Bronchial epithelial cell (primary cell): ENCODE measurements at places on chromosomes 5 and 9. TPM values are rescaled to one million over a fixed set of nuclear protein-coding genes. Genes with fewer than 3 reads are reported as not detected.
A peak's percentile ranks its signal among the peaks of the same experiment; 100 is the strongest.

Gene BRINP1
- 0.13 and 1.6 TPM in 2 replicates for total RNA-seq

Gene IFNB1
- 0.26 TPM in 2 replicates for total RNA-seq

Gene CDC25C
- 0.26 TPM in 2 replicates for total RNA-seq

Gene RPL37
- total RNA-seq = 264 and 2,479 TPM in 2 replicates

Gene RALGDS
- total RNA-seq = 18.7 and 21.1 TPM in 2 replicates

Gene ENTPD2
- 0.79 and 1.2 TPM in 2 replicates for total RNA-seq

Gene MSX2
- not detected in 2 replicates for total RNA-seq

Gene SERF1B
- 12.6 and 16.9 TPM in 2 replicates for total RNA-seq

Gene SLC46A2
- total RNA-seq = not detected in 2 replicates

Gene SLC45A2
- total RNA-seq = not detected in 2 replicates

- DNase-seq = peak; percentile 38
Observed at GRCh38 chr9:4829969-4830368, 37.2 kb downstream of the RCL1 start.

- DNase-seq = no peak
Observed at GRCh38 chr5:50963971-50964745, 297.7 kb downstream of the PARP8 start.

- DNase-seq = peak; percentile 91
Observed at GRCh38 chr5:111735583-111736270, 21.3 kb downstream of the NREP start.

GRCh38 chr9:69120380-69121154 is 53.5 kb upstream of the TJP2 start:
- peak; percentile 89 for DNase-seq

DNA sequence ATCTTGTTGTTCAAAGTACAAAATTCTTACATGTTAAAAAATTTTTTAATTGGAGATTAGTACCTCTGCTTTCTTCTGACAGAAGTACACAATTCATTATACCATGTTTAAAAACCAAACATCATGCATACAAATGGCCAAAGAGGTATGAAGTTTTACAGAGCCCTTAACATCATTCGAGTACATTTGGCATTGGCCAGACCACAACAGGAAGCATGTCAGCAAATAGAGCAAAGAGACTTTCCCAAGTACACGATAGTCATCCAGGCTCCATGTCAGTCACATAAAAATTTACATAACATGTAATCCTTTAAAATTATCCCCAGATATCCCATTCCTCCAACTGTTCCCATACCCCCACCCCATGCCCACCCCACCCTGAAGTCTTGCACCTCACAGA is 22.5 kb downstream of the HMGCS1 start:
- no peak for DNase-seq

DNA sequence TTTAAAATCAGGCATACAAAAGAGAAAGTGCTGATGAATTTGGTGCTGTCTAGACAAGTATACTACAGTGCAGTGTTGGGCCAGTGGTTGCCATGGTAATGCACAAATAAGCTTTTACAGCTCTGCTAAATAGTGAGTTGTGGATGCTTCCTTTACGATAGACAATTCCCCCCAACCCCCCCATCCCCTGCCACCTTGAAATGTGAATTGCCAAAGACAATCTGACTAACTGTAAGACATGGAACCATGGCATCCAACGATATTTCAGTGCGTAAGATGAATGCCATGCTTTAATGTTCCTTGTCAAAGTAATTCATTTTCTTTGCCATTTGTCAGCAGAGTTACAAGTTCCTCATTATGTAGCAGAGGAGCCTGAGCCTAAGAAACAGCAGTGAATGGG is 91.5 kb upstream of the NREP start:
- peak; percentile 17 for DNase-seq

- no peak for DNase-seq
Observed at GRCh38 chr5:39025456-39025855, 48.7 kb downstream of the RICTOR start.

- no peak for DNase-seq
Observed at GRCh38 chr9:93245437-93245970, 61.6 kb downstream of the WNK2 start.

- DNase-seq = peak; percentile 58
Observed at GRCh38 chr9:21454149-21454548, 13.9 kb downstream of the IFNA1 start.

DNA sequence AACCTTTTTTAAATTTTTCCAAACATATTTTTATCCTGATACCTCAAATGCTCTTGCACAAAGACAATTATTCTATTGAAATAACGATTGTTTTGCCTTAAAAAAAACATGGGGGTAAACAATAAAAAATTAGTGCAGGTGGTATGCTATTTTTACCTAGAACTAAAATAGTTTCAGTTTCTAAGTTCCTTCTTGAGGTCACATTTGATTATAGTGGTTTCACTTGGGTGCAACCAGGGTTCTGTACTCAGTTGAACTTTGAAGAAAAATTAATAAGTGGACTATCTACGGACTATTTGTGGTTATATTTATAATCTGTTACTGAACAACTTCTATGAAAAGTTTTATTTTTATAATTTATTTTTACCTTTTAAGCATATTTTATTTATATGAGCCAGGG is 387.1 kb upstream of the IZUMO3 start:
- DNase-seq = no peak

- DNase-seq = peak; percentile 72
Observed at GRCh38 chr5:141870871-141871270, 7.3 kb downstream of the PCDH1 start.

DNA sequence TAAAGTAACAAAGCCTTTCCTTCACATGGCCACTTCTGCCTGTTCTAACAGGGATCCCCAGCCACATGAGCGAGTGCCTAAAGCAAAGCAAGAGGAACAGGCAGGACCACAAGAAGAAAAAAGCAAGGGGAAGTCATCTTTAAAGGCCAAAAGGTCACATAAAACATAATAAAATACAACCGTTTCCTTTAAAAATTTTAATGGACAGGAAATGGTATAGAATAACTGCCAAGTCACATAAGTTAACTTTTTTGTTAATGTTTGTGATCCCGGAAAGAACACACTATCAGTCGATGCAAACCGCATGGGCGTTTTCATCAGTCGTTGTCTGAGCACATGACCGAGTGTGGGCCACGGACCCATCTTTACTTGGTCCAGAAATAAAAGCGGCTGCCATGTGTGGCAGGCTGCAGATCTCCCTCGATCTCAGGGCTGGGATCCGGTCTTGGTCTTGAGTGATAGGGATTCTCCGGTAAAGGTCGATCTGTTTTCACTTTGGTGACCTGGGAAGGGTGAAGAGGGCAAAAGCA is 15.6 kb downstream of the NDUFA8 start:
- no peak for DNase-seq

GRCh38 chr9:116870566-116870965 is 183.5 kb downstream of the TRIM32 start:
- peak; percentile 96 for DNase-seq

DNA sequence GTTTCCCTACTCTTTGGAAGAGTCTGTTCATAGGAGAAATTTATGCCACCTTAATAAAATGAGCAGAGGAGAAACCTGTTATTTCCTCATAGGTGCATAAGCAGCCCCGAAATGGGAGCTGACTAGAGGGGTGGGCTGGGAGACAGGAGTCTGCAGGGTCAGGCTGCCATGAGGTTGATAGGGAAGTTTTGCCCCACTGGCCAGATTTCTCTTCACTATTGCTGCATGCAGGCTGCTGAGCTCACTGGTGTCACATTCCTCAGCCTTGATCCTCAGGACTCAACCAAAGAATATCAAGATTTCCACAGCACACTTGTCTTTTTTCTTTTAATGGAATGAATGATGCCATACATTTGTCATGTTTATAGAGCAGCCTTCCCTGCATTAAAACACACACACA is 60.7 kb downstream of the BHMT start:
- no peak for DNase-seq

DNA sequence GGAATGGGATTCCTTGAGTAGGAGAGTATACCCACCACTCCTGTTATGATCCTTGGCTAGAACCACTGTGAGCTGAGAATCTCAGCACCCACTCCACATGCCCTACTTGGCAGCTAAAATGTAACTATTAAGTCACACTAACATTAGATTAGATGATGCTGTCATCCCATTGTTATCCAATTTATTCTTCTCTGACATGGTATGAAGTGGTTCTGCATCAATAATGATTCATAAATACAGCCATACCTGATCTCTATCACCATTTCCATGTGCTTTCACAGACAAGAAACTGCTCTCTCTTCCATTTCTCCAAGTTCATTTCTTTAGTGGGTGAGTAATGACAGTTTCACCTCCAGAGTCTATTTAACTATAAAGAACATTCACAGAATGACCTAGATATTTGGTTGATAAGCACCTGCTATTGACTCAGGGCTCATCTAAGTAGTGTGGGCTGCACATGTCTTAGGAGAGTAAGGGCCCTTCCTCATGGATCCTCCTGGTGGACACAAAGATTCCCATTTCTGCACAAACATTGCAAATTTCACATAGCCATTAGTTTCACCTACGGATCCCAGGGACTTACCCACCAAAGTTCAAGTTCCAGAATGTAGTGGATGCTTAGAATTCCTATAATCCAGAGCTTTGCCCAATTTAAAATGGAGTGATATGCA is 187.9 kb downstream of the EBF1 start:
- peak; percentile 6 for DNase-seq

GRCh38 chr5:174599992-174600391 is 124.4 kb upstream of the MSX2 start:
- DNase-seq = no peak

- no peak for DNase-seq
Observed at GRCh38 chr9:36867672-36868471, 166.2 kb downstream of the PAX5 start.

DNA sequence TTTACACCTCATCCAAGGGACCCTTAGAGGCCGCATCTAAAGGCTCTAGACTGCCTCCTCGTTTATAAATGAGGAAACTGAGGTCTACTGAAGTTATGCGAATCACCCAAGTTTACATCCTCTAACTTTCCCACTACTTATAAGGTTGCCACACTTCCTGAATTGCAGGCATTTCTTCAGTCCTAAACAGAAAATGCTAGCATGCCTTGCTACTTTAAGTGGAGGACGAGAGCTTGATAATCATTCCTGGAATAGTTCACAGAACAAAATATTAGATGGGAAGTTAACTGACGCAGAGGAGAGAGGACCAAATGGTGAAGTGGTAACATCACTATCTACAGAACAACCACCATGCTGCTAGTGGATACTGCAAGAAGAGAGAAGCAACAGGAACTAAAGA is 85.8 kb downstream of the GNAQ start:
- no peak for DNase-seq

DNA sequence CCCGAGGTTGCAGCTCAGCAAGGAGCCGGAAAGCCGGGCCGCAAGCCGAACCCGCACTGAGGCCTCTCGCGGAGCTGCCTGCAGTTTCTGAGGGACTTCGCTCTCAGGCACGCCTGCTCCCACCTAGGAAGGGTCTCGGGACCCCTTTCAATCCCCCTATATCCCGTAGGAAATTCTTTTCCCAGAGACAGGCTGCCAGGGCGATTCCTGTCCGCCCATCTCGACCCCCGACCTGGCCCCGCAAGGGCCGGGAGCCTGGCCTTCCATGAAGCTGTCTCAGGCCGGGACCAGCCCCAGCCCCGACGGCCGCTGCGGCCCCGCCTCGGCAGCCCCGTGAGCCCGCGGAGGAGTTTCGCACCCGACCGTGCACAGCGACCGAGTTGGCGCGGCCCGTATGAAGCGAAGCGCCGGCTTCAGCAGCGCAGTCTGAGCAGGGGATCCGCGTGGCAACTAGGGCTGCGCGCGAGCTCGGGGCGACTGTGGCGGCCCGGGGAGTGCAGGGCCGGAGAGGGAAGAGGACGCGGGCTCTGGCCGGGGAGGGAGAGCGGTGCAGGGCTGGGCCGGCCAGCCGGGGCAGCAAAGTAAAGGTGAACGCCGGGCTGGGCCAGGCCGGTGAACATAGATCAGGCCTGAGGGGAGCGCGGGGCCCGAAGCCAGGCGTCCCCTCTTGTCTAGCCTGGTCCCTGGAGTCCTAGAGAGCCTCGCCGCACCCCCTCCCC is 977 bp upstream of the PRDM12 start:
- DNase-seq = no peak

DNA sequence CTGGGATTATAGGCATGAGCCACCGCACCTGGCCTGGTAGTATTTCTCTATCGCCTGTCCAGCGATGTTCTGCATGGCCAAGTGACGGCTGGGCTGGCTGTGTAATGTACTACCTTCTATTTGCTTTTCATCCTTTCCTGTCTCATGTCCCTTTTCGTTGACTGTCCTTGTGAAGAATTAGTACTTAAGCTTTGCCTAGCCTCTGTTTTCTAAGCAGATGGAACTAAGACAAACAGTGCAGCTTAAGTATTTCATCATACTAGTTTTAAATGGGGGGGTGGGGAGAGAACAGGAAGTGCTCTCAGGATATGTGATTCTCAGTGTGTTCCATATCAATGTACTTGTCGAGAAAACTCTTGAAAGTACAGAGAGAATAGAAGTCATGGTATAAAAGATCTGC is 31.7 kb upstream of the CCL21 start:
- DNase-seq = peak; percentile 22

DNA sequence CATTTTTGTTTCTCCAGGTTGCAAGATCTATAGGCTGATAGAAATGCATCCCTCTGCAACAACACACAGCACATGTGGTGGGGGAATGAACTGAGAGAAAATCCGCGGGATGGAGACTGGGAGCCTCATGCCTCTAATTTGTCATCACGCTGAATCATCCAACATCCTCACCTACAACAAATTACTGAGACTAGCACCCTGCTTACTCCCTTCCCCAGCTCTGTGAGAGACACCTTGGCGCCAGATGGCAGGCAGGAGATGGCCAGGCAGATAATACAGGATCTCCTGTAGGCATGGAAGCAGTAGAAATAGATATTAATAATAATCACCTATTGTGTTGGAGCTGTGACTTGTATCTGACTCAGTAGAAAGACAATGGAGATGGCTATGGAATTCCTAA is 276.9 kb downstream of the SEMA5A start:
- peak; percentile 23 for DNase-seq

- DNase-seq = no peak
Observed at GRCh38 chr9:114513055-114513958, 8.0 kb upstream of the WHRN start.

DNA sequence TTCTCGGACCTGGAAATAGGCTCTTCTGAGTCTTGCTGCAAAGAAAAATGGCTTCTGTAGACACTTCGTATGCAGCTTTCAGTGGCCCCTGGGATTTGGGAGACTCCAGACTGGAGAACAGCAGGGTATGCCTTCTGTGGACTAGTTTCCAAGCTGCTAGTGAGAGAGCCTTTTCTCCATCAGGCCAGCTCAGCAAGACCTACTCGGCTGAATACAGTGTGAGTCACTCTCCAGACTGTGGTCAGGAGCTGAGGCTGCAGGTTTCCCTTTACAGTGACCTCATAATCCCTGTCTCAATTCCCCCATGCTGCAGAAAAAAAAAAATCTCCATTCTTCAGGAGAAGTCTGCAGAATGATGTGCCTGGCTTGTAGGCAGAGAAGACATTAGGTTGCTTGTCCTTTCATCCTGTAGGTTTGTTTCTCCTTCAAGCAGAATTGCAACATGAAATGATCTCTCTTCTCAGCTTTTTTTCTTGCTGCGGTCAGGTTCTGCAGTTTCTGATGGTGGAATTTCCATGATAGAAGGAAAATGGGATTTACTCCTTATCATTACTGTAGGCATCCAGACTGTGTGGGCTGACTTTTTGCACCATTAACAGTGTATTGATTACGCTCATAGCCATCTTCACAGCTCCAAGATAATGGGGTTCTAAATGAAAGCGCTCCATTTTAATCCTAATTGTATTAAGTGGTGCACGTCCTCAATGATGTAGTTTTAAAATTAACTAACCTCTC is 78.3 kb upstream of the TNFSF8 start:
- DNase-seq = peak; percentile 89
